Stimulated activated CD4-positive, alpha-beta T cell treated with anti-CD3 and anti-CD28 coated beads, Interleukin-15, amount 100 ng/mL, for 1 hour (primary cell): ENCODE measurements at places on chromosomes 4 and X.

DNA sequence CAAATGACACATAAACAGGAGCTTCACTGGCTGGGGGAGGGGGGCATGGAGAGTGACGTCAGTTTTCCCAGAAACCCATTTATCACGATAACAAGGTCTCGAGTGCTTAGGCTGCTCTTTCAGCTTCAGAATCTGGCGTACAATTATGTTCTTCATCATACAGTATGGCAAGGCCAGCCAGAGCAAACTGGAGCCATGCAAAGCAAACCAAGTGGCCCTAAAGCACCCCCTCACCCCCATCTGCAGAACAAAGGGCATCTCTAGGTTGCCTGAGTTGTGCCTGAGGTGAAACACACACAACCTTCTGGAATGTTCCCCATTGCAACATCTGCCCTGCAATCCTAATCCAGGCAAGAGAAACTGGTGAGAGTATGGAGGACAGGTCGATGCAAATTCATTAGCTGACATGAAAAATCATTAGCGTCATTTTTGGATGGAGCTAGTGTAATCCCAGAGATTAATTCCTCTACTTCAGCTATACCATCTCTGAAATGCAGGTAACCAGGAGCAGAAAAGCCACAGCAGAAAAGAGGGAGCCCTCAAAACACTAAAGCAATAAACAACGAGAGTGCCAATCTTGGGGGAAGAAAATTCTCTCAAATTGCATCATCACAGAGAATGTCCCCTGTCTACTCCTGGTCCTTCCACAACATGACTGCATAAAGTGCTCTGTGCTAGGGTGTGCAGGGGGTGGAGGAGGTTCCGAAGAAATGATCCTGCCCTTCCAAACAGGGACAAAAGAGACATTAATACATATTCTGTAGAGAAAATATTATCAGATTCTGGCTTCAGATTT lies 1.8 kb downstream of the SEPTIN6 start:
- DNase-seq, result no peak

- no peak for DNase-seq
These were observed 30.6 kb downstream of the WWC2 start for GRCh38 chr4:183129675-183130074.

GRCh38 chr4:87811977-87812376 lies 12.6 kb downstream of the IBSP start:
- DNase-seq, result no peak

GRCh38 chrX:107228486-107228819 lies 22.0 kb downstream of the DNAAF6 start:
- no peak for DNase-seq

DNA sequence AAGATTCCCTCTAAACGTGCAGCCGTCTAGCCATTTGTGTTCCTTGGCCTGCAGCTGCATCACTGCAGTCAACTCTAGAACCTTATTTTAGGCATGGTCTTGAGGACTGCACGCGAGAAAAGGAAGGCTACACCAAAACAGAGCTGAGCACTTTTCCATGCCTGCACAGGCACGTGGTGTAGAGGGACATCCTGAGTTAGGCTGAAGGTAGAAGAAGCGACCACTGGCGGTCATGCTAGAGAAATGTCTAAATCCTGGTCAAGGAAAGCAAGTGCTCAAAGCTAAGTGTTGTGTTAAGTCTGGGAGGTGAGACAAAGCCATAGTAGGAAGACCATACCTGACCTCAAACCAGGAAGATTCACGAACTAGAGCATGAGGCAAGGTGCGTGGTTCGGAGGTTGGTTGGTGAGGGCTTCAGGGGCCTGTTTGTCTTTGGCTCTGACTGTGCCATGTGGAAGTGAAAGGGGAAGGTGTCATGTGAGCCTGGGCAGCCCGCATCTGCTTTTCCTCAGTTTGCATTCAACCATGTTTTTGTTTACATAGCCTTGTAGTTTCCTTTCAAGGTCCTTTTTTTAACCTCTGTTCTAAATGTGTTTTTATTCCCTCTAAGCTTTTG lies 203.8 kb downstream of the AASDH start:
- no peak for DNase-seq

DNA sequence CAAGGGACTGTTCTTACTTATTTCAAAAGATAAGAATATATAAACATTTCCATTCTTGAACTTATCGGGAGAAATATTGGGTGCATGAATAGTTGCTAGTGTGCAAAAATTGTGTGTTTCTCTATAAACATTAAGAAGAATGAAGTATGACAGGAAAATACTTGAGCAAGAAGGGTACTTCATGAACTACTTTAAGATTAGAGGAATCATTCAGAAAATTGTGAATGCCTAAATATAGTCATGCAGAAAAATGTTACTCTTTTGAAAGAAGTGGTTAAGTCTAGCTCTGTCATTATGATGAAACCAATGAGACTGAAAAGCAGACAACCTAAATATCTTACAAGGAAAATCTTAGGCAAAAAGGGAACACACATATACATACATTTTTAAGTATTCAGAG lies 207.8 kb upstream of the PCDH18 start:
- DNase-seq, result no peak

- no peak for DNase-seq
These were observed 22.7 kb downstream of the POU4F2 start for GRCh38 chr4:146661367-146661766.

DNA sequence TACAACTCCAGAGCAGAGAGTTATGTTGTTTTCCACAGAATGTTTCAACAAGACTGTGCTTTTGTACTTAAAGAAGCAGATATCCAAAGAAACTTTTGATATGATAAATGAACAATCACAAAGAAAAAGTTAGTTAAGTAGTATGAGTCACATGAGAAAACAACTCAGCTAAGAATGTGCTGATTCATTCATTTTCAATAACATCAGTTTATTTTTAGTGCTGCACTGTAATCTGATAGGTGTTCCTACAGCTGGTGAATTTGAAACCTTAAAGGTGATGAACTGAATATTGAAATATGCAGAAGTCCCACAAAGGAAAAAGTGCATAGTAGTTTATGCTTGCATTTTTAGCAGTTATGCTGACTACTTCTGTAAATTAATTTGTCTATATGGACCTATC lies 180.3 kb upstream of the TENM3 start:
- DNase-seq, result no peak

DNA sequence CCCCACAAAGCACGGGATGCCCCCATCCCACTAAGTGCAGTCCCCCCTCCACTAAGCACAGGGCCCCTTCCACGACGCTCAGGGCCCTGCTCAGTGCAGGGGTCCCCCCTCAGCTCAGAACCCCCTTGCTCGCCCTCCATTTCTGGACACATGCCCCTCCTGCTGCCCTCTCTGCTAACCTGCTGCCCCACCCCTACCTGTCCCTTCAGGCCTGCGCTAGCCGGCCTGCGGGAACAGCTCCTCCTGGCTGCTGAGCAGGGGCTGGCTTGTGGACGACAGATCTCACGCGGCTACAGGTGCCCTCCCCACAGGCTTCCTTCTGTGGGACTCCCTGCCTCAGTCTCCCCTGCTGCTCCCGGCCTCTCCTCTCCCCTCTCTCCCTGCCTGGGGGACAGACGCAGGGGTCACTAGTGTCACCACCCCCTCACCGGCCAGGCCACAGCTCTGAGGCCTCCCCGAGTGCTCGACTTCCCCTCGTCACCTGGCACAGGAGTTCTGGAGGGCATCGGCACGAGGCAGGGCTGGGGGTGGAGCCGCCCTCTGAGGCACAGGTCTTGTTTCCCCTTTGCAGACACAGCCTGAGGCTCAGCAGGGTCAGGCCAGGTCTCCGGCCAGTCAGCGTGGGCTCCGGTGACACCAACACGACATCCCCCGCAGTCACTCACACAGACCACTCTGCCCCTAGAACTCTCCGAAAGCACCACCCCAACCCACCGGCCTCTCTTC lies 21.6 kb downstream of the GAK start:
- DNase-seq, result no peak

DNA sequence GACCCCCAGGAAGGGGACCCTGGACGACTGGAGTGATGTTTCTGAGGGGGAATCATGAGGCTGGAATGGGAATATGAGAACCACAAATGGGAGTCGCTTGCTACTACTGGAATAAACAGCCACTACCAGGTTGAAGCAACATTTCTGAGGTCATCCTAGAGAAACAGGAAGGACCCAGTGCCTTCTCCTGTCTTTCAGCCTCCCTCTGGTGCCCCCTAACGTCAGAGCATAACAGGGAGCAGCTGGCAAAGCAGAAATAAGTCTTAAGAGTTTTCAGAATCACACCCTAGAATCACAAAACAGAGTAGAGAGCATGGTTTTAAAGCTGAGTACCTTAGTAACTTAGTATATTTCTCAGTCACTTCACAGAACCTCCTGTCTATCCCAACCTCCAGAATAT lies 347.8 kb upstream of the PITX2 start:
- DNase-seq, result no peak

- DNase-seq, result no peak
These were observed 274.4 kb downstream of the DCTD start for GRCh38 chr4:182642831-182643230.

- DNase-seq, result no peak
These were observed 505.5 kb downstream of the ANKRD50 start for GRCh38 chr4:124206779-124207605.

- no peak for DNase-seq
These were observed 6.3 kb upstream of the HAUS3 start for GRCh38 chr4:2248044-2248780.
